NCI-H1417 (cell line): ENCODE measurements at places on chromosomes 1 and 21.

DNA sequence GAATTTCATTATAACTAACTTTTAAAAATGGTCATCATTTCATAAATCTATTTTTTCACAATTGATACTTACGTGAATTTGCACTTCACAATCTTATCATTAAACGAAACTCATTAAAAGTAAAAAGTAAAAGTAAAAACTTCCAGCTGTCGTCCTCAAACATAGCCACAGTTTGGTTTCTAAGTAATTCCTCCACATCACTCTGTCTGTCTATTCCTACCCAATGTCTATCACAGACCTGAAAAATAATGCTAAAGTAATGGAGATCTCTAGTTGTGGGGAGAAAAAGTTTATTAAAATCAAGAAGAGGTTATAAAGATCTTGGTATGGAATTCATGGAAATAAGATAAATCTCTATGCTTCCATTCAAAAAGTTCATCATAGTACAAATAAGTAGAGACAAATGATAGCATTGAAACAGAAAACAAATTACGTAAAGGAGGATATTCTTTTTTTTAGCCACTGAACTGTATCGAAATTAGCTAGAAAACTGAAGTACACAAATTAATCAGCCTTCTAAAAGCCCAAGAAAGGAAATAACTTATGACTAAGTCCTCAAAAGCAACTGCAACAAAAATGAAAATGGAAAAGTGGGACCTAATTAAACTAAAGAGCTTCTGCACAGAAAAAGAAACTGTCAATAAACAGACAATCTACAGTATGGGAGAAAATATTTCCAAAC, 148.6 kb downstream of the TIAM1 start:
- DNase-seq = no peak

- no peak for DNase-seq
These were observed 42.5 kb downstream of the MAB21L3 start for GRCh38 chr1:116153692-116154031.

- no peak for DNase-seq
These were observed 54.3 kb upstream of the RAB3GAP2 start for GRCh38 chr1:220326578-220326977.

DNA sequence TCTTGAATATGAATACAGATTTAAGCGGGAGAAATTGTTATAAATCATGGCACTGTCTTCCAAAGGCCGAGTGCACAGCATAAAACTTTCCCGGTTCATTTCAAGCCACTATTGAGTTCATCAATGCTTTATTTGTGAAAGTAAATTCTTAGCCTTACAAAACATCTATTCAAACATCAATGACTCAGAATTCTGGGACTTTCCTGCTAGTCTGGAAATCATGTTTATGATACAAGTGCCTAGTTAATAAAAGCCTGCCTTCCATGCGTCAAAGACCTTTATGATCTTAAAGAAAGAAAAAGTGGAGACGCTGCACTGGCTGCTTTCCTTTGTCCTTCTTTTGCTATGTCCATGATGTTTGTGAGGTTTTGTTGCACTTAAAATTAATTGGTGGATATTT, 137.7 kb downstream of the SETD4 start:
- DNase-seq = no peak

- no peak for DNase-seq
These were observed 21.0 kb upstream of the TMEM52 start for GRCh38 chr1:1940123-1940425.

GRCh38 chr1:24235921-24236788, 49.1 kb upstream of the IFNLR1 start:
- no peak for DNase-seq
